Activated T-cell treated with anti-CD3 and anti-CD28 coated beads, Interleukin-2, amount 50 U/mL, for 1 hour (primary cell): ENCODE measurements at places on chromosomes 4 and X.

GRCh38 chr4:78880874-78881492 is 58.3 kb downstream of the PAQR3 start:
- DNase-seq: no peak

DNA sequence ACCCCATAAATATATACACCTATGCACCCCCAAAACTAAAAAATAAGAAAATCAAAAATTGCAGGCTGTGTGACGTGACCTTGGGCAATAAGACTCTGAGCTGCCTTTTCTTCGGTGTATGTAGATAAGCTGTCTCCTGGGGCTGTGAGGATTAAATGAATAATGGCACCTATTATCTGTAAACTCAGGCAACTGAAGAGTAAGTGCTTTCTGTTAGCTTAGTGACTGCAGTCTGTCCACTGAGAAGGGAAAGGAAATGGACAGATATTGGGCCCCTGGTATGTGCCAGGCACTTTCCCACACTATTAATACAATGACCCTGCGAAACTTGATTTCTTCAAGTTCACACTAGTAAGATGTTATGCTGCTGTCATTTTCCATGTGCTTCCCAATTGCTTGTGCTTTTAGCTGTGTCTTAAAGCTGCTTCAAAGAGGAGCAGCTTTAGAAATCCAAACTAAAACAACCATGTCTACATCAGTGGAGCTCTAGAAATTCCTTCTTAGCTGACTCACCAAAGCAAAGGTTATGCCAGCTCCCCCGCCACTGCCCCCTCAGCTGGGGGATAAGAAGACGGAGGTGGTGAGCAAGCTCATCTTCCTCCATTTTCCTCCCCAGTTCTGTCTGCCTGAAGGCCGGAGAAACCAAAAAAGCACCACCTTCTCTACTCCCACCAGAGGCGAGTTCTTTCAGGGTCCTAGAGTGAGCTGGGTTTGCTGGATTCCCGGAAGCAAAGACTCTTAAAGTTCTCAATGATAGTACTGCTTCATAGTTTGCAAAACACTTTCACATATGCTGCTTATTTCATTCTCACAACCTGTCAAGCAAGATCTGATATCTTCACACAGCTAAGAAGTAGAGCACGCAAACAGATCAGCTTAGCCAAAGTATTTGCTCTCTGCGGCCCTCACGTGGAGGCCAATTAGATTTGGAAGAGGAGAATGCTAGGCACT is 8.8 kb upstream of the DGAT2L6 start:
- DNase-seq: no peak

DNA sequence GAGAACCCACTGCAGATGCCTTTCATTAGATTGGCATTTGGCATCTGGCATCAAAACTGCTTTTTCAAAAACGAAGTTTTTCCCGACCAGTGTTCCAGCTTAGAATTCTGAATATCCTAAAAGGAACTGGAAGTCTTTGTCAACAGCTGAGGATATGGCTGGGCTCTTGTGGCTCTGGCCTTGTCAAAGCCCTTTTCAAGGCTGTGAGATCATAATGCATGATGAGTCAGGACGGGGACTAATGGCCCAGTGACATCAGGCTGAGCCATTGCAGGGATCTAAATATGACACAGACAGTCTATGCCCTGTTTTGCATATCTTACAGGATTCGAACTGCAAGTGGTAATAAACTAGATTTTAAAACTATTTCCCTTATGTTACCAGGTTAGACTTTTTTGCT is 306.4 kb downstream of the PTTG2 start:
- DNase-seq: no peak

GRCh38 chr4:113285501-113285900 is 236.0 kb downstream of the ANK2 start:
- no peak for DNase-seq

- DNase-seq: no peak
Observed at GRCh38 chrX:63930140-63930539, 145.1 kb upstream of the ARHGEF9 start.

DNA sequence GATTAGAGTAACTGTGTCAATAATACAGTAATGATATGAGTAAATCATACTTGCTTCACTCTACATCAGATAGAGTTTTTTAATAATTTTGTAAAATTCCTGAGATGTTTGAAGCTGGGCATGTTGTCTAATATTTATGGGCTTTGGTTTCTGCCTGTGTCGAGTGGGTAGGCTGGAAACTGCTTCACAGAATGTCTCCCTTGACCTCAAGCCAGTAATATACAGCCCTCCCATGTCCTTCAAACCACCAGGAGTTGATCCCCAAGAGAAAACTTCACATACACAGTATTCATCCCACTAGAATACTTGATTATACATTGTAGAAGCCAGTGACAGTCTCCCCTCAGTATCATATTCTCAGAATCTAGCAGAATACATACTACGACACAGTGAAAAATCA is 284.8 kb upstream of the TENM3 start:
- no peak for DNase-seq

- DNase-seq: no peak
Observed at GRCh38 chr4:4549534-4549933, 7.7 kb upstream of the STX18 start.

- DNase-seq: no peak
Observed at GRCh38 chr4:85963231-85963630, 396.6 kb downstream of the MAPK10 start.

- no peak for DNase-seq
Observed at GRCh38 chr4:98739751-98740150, 81.3 kb upstream of the TSPAN5 start.
